Osteoblast (primary cell): ENCODE measurements at places on chromosomes 7 and 10. TPM values are rescaled to one million over a fixed set of nuclear protein-coding genes. Genes with fewer than 3 reads are reported as not detected.

DNA sequence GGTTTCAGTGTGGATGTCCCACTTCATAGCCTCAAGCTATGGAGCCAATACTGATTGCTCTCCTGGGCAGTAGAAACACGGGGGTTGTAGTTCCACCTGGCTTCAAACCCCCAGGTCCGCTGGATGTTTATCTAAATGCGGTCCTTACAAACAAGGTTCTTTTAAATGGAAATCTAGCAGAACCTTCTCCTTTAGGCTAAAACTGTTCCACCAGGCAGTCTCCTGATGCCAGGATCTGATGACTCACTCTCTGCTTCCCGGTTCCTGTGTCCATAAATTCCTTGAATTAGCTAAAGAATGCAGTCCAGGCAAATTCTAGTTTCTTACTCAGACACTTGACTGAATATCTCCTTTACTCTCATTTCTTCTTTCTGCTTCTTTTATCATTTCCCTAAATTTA, 108.4 kb upstream of the FAM3C start:
- H3K4me1 ChIP-seq: peaks cover 13% of the 10 kb centered on the region
- H3K27ac ChIP-seq: peak overlapping the region; percentile 85
- no peak overlapping the region for H3K4me3 ChIP-seq
- no peaks in the 10 kb centered on the region for H3K27me3 ChIP-seq

GRCh38 chr7:84799106-84799505, 387.8 kb downstream of the SEMA3D start:
- H3K4me3 ChIP-seq: no peak overlapping the region
- DNase-seq: no peak
- H3K4me1 ChIP-seq: peaks cover 3% of the 10 kb centered on the region
- H3K27ac ChIP-seq: no peak overlapping the region

- H3K27ac ChIP-seq: no peak overlapping the region
- H3K4me3 ChIP-seq: no peak overlapping the region
- H3K36me3 ChIP-seq: no peaks in the 10 kb centered on the region
- peak; percentile 58 for DNase-seq
- no peaks in the 10 kb centered on the region for H3K27me3 ChIP-seq
These were observed 201.1 kb downstream of the LRRN3 start for GRCh38 chr7:111292026-111292470.

The GRM3 gene
- total RNA-seq: not detected in 2 replicates

The LEP gene
- total RNA-seq: under 0.01 and 0.36 TPM in 2 replicates

The BICC1 gene
- 210 and 254 TPM in 2 replicates for total RNA-seq
